ENCODE measurements at places on chromosomes 7 and 10.

DNA sequence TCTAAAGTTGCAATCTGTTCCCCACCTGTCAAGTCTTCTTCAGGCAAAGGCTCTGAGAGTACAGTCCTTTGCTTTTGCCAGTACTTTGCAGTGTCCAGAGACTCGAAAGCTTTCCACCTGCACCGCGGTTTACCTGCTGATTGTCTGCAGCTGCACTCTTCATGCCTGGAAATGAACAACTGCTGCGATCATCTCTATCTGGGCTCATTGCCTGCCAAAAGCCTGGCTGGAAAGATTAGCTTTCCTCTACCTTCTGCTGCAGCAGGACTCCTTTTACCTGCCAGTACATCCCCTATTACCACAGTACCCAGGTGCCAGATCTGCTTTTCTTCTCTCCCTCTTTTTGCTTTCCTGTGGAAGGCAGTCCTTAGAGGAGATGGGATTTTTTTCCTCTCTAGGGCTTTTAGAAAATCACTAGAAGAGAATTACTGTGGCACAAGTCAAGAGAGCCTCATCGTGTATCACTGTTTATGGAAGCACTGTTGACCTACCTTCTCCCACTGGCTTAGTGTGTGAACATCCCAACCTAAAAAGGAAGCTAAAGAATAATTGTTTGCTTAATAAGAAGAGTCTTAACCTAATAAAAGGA lies 2.2 kb downstream of the STRIP2 start:
- DNase-seq: no peak

DNA sequence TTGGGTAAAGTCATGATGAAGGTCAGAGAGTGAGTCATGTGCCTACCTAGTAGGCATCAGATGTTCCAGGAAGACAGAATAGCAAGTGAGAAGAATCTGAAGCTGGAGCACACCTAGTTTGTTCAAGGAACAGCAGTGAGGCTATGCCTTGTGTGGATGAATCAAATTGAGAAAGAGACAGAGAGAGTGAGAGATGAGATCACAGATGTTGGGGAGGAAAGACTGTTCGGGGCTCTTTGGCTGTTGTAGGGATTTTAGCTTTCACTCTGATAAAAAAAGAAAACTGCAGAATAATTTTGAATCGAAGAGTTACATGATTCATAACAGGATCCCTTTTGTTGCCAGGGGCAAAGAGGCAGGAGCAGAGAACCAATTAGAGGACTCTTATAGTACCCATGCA lies 6.3 kb downstream of the LIPF start:
- no peak for DNase-seq

DNA sequence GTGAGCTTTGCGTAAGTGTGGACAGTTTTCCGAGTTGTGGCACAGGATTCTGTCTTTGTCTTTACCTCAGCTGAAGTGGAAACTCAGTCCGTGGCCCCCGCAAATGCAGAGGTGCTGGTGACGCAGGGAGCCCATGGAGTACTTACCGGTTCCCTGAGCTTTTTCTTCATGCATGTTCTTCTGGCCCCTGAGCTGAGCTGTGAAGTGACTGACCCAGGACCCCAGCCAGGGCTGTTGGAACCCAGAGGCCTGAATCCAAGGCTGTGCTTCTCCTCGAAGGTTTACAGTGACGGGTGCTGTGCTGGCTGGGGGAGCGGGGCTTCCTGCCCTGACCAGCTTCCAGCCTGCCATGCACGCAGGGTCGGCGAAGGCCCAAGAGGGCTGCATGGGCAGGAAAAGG lies 223.5 kb downstream of the GLRX3 start:
- DNase-seq: no peak

- no peak for DNase-seq
Observed at GRCh38 chr10:21456160-21456559, 69.3 kb downstream of the SKIDA1 start.

DNA sequence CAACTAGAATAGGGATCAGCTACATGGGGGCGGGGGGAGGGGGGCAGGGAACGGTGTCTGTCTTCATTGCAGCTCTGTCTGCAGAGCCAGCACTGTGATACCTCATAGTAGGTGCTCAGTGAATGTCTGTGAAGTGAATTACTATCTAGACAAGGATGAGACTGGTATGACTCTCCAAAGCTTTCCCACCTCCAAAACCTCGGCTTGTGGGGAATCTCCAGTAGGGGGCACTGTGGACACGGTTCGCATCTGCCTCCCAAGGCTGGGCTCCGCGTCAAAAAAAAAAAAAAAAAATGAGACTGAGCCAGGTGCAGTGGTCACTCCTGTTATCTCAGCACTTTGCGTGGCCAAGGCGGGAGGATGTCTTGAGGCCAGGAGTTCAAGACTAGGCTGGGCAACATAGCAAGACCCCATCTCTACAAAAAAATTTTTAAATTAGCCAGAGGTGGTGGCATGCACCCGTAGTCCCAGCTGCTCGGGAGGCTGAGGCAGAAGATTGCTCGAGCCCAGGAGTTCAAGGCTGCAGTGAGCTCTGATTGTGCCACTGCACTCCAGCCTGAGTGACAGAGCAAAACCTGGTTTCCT lies 9.6 kb downstream of the TRIM56 start:
- peak; percentile 62 for DNase-seq

- DNase-seq: no peak
Observed at GRCh38 chr10:16195178-16195769, 241.5 kb upstream of the PTER start.

DNA sequence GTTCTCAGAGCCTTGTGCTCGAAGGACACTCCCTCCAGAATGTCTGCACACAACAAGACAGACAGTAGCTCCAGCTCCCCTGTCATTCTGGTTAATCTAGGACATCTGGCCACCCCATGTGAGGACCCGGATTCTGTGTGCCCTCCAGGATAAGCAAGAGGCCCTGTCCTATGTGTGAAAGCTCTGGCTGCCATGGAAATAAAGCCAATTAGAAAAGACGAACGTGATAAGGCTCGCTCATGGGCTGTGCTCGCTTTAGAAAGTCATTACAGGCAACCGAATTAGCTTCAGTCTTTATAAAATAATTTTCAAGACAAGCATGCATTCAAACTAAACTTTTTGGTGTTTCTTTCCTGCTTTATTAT lies 263.4 kb downstream of the INHBA start:
- DNase-seq: no peak

GRCh38 chr10:96118604-96119450 lies 11.3 kb upstream of the ZNF518A start:
- DNase-seq: no peak

- no peak for DNase-seq
Observed at GRCh38 chr10:59008452-59008851, 168.0 kb upstream of the PHYHIPL start.

- DNase-seq: no peak
Observed at GRCh38 chr10:5496261-5497250, 2.8 kb downstream of the CALML5 start.

DNA sequence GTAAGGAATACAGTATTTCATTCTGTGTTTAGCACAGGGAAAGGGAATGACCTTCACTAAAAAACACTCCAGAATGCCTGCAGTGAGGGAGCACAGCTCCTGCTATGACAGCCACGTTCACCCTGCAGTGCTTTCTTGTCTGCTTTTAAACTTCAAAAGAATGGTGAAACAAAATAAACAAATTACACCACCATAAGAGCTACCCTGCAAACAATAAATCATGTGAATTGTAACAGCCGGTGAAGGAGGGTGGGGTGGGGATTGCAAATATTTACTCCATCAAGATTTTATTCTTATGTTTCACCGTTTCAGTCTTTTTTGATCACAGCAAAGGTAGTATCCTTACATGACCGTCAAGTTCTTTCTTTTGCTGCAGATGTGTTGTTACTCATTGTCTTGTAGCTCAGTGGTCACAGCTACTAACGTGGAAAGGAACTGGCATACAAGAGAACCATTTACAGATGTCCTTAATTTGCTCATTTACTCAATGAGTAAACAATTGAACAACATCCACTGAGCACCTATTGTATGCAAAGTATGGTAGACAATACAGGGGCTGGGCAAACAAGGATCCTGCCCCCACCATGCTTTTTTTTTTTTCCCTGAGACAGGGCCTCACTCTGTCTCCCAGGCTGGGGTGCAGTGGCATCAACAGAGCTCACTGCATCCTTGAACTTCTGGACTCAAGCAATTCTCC lies 4.1 kb upstream of the CHN2 start:
- peak; percentile 27 for DNase-seq

GRCh38 chr10:42989481-42989921 lies 87.4 kb upstream of the RET start:
- no peak for DNase-seq

DNA sequence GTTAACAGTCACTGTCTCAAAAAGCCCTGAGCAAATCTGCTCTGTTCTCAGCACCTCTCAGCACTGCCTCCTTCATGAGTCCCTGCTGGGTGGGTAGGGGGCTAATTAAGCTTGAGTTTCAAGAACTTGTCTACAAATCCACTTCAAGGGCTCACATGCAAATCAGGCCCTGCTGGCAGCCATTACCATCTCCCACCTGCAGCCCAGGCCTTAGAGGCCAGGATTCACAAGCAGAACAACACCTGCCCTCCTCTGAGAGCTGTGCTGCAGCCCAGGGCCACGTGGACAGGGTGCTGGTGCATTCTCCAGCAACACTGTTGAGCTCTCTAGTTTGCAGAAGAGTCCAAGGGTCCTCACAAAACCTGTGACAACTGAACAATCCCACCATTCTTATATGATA lies 119.2 kb downstream of the DPP6 start:
- DNase-seq: no peak

GRCh38 chr7:4527988-4528636 lies 154.0 kb upstream of the FOXK1 start:
- no peak for DNase-seq

GRCh38 chr10:49398986-49399385 lies 3.1 kb upstream of the DRGX start:
- no peak for DNase-seq

GRCh38 chr7:98569691-98570337 lies 47.3 kb upstream of the NPTX2 start:
- DNase-seq: no peak

DNA sequence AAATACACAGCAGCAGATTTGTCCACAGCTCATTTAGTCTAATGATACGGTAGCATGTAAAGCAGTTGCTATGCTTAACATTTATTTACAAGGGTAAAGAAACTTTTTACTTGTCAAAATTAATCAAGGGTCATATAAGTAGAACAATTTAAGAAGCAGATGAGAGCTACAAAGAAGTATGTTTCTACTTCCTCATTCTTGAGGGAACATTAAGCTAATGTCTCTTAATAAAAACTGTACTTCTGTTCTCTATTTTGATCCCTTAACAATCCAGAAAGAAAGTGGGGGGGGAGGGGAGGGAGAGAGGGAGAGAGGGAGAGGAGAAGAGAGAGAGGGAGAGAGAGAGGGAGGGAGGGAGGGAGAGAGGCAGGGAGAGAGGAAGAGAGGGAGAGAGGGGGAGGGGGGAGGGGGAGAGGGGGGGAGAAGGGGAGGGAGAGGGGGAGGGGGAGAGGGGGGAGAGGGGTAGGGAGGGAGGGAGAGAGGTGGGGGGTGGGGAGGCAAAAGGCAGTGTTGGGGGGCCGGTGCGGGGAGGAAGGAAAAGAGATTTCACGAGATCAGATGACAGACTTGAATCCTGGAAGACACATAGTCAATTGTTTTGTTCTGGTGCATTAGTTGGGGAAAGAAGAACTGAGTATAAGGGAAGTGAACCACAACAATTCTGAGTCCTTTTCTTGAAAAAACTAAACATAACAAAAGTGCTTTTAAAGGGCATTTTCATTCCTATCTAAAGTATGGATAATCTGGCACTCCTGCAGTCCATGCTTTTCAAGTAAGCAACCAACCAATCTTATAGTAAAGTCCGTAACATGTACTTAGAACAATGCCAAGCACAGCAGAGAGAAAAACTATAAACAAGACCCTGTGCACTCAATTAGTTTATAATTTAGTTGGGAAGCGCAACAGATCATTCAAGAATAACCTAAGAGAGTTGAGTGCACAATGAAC lies 128.0 kb downstream of the USP6NL start:
- DNase-seq: no peak

GRCh38 chr10:132645630-132646442 lies 108.2 kb downstream of the INPP5A start:
- no peak for DNase-seq

- no peak for DNase-seq
Observed at GRCh38 chr7:135708041-135708440, 19.9 kb downstream of the SLC13A4 start.

- DNase-seq: peak; percentile 88
Observed at GRCh38 chr10:106705681-106706100, 458.8 kb downstream of the SORCS1 start.

DNA sequence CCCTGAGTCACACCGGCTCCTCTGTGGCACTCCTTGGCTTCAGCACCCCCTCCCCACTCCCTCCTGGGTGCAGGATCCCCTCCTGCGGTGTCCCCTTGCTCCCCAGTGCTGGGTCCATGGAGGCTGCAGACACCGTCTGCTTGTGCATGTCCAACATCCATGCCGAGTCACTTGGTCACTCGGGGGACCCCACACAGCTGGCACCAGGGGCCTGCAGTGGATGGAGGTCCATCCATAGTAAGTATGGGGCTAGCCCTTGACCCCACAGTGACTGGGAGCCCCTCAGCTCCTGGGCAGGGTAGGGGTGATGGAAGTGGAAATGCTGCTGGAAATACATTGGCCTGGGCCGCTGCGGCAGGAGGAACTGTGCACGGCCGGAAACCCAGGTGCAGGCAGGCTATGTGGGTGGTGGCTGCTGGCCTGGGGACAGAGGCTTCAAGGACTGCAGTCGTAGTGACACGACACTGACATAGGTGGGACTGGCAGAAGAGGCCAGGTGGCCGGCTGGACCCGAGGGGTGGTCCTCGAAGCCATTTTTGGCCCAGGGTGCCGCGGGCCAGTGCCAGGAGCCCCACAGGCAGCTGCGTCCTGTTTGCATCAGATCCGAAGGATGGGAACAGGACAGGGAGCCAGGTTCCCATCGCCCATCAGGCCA lies 58.9 kb downstream of the GLRX3 start:
- no peak for DNase-seq

- peak; percentile 11 for DNase-seq
Observed at GRCh38 chr10:99730026-99730425, 1.9 kb downstream of the COX15 start.

DNA sequence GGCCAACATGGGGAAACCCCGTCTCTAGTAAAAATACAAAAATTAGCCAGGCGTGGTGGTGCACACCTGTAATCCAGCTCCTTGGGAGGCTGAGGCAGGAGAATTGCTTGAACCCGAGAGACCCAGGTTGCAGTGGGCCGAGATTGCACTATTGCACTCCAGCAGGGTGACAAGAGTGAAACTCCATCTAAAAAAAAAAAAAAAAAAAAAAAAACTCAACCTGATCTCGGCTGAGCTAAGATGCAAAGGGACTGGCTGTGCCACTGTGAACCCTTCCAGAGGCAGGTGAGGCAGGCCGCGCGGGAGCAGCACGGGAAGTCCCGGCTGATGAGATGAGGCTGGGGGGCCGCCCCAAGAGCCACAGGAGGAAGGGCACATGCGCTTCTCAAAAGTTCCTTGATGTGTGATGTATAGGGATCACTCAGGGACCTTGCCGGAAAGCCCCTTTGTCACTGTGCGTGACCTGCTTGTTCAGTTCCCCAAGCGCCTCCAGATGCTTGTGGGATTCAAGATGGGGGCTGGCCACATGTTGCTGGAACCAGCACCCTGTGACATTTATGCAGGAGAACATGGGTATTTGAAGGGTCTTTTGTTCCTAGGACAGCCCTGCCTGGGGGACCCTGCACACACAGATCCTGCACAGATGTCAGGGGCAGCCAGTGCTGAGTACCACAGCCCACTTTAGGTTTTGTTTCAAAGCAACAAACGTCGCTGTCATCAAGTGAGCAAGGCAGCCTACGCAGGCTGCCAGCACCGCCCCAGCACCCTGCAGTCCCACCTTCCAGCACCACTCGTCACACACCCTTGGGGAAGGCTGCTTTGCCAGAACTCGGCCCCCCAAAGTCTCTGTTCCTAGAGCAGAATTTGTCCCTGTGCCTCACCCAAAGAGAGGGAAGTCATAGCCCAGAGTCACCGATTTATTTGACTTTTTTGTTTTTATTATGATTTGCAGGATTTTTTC lies 74.8 kb upstream of the SH2B2 start:
- no peak for DNase-seq
